H9 (cell line): ENCODE measurements at places on chromosomes 12 and 14. TPM values are rescaled to one million over a fixed set of nuclear protein-coding genes. Genes with fewer than 3 reads are reported as not detected.

DNA sequence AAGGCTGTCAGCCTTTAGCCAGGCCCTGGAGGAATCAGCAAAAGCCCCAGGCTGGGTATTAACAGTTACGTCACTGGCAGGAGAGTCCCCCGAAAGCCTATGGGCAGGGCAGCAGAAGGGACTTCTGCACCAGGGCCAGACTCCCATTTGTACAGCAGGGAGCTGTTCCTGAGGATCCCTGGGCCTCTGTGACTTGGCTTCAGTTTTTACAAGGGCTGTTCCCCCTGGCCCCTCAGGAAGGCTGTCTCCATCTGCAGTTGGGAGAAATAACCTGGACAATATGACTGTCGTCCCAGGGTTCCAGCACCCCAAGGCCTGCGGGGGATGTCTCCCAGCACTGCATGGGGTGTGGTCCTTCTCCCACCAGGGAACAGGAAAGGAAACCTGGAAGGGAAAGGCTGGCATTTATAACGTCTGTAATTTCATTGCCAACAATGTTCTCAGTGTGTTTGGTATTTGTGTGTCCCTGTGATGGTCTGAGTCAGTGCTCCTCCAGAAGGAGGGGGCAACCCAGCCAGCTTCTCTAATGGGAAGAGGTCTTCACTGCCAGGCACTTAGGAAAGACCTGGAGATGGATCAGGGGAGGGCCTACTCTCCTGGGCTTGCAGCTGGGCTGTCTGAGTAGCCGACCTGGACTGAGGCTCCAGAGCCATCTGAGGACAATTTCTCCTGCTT, 42.4 kb downstream of the ERH start:
- H3K4me1 ChIP-seq, result no peaks in the 10 kb centered on the region
- no peak overlapping the region for H3K4me3 ChIP-seq
- H3K36me3 ChIP-seq, result no peaks in the 10 kb centered on the region
- H3K27me3 ChIP-seq, result no peaks in the 10 kb centered on the region
- no peak for DNase-seq

DNA sequence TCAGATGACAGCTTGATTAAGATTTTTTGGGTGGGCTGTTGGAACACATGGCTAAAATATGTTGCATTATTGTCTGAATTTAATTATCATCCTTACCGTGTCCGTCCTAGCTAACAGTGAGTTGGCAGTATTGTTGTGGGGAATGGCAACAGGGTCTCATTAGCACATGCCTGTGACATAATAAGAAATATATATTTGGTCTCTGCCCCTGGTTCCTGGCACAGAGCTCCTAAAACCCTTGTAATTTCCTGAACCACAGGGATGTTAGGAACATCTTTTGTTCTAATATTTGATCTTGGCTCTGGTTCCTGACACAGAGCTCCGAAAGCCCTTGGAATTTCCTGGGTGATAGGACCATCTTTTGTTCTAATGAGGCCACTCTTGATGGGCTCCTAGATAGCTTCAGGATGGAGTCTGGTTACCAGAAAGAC, 76.0 kb downstream of the SYNE2 start:
- H3K4me3 ChIP-seq, result no peak overlapping the region
- H3K27ac ChIP-seq, result no peak overlapping the region
- no peak for DNase-seq

- H3K4me1 ChIP-seq, result peaks cover under 1% of the 10 kb centered on the region; the same call in 1 of the 2 replicates
- no peak overlapping the region for H3K27ac ChIP-seq
- no peaks in the 10 kb centered on the region for H3K36me3 ChIP-seq
- H3K27me3 ChIP-seq, result no peaks in the 10 kb centered on the region
- no peak overlapping the region for H3K4me3 ChIP-seq
These were observed 95.4 kb downstream of the NKX2-1 start for GRCh38 chr14:36424478-36425102.

- H3K27me3 ChIP-seq, result no peaks in the 10 kb centered on the region
- H3K27ac ChIP-seq, result no peak overlapping the region
- no peak overlapping the region for H3K4me3 ChIP-seq
These were observed 60.3 kb upstream of the KRR1 start for GRCh38 chr12:75571656-75572205.

- H3K4me3 ChIP-seq, result no peak overlapping the region
- no peaks in the 10 kb centered on the region; the same call in none of the 2 replicates for H3K27me3 ChIP-seq
- no peaks in the 10 kb centered on the region for H3K4me1 ChIP-seq
- DNase-seq, result no peak
- H3K27ac ChIP-seq, result no peak overlapping the region
- H3K36me3 ChIP-seq, result peaks cover 4% of the 10 kb centered on the region; the same call in 1 of the 2 replicates
These were observed 390.7 kb downstream of the SYT1 start for GRCh38 chr12:79255288-79255687.

GRCh38 chr12:110348431-110349059, 55.0 kb downstream of the ANAPC7 start:
- no peak overlapping the region for H3K27ac ChIP-seq
- no peak overlapping the region for H3K4me3 ChIP-seq
- H3K27me3 ChIP-seq, result no peaks in the 10 kb centered on the region
- no peak for DNase-seq
- no peaks in the 10 kb centered on the region for H3K4me1 ChIP-seq
- H3K36me3 ChIP-seq, result peaks cover 43% of the 10 kb centered on the region

- no peak for DNase-seq
- no peaks in the 10 kb centered on the region for H3K36me3 ChIP-seq
- 0 out of 2 replicates have a peak, but pooled peaks cover 2% of the 10 kb centered on the region for H3K4me1 ChIP-seq
- H3K4me3 ChIP-seq, result no peak overlapping the region
- no peaks in the 10 kb centered on the region for H3K27me3 ChIP-seq
These were observed 18.1 kb upstream of the KSR2 start for GRCh38 chr12:117986705-117987469.

The KLRD1 gene
- not detected in 2 replicates for total RNA-seq
